Fibroblast of skin of right biceps (primary cell): ENCODE measurements at places on chromosomes 3 and 15.

GRCh38 chr3:156029208-156029607 lies 91.2 kb upstream of the KCNAB1 start:
- no peak for DNase-seq

- peak; percentile 57 for DNase-seq
These were observed 90.0 kb downstream of the APBA2 start for GRCh38 chr15:28975766-28976179.

GRCh38 chr15:62896969-62897486 lies 145.5 kb upstream of the TPM1 start:
- DNase-seq = peak; percentile 100

- DNase-seq = no peak
These were observed 27.0 kb upstream of the DENND4A start for GRCh38 chr15:65818927-65819562.

- DNase-seq = peak; percentile 12
These were observed 51.0 kb downstream of the NKIRAS1 start for GRCh38 chr3:23865595-23866396.

GRCh38 chr15:92541291-92542200 lies 114.0 kb downstream of the FAM174B start:
- DNase-seq = peak; percentile 68

- DNase-seq = no peak
These were observed 836 bp upstream of the AKAP13 start for GRCh38 chr15:85379403-85380131.

DNA sequence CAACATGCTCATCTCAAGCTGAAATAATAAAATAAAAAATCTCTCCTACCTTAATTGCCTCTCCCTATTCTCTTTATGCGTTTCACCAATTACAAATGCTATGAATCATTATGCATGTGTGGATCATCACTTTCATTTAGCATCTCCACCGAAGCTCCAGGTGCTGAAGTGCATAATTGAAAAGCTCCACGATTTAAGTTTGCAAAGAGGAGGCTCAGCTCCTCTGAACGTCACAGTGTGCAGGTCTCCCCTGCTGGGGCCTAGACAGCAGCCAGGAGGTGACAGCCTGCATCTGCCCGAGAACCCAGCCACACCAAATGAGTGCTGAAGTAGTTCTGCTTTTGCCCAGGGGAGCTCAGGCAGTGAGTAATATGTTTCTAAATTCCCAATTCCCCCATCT lies 60.5 kb upstream of the GLCE start:
- DNase-seq = no peak

DNA sequence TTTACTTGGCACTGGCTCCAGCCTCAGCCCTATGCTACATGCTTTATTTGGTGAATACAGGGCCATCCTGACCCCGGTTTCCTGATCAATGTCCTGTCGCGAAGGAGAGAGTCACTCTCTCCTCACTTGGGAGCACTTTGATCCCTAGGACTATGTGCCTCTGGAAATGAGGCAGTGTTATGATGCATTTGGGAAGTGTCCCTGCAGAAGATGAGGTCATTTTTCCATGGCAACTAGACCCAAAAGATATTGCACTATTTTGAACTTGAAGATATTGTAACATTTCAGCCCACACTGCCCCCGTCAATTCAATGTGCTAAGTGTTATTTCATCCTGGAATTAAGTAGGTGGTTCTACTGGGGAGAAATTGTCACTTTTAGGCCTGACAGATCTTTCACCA lies 68.0 kb downstream of the LRRK1 start:
- no peak for DNase-seq

GRCh38 chr3:51683566-51683965 lies 12.5 kb downstream of the TEX264 start:
- DNase-seq = no peak

DNA sequence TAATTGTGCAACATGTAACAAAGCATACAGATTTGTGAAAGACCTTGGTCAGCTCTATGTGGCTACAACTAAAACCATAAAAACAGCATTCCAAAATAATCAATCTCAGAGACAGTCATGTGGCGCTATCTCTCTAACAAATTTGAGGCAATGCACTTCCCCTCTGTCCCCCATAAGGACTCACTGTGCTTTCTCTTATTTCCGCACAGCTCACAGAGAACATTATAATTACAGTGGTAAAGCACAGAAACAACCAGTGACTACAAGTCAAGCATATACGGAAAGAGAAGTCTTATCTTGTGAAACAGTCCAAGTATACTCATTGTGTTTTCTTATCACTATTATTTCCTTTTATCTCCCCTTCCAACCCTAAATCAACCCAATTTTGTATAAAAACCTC lies 64.3 kb downstream of the RYK start:
- DNase-seq = no peak

- no peak for DNase-seq
These were observed 137.9 kb upstream of the CADM2 start for GRCh38 chr3:84820906-84821305.

GRCh38 chr3:124818398-124819091 lies 68.6 kb downstream of the ITGB5 start:
- no peak for DNase-seq

DNA sequence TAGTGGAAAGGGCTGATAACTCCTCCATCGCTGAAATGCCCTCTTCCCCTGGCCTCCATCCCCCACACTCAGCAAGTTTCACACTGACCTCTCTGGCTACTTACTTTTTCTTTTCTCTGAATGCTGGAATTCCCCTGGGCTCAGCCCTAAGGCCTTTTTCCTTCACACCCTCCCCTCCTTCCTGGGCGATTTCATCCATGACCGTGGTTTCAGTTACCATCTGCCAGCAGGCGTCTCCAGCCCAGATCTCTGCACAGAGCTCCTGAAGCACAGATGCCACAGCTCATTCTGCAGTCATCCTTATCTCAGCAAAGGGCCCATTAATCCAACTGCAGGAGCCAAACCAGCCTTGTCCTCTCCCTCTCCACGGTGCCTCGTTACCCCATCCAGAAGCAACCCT lies 114.0 kb downstream of the RFTN1 start:
- DNase-seq = peak; percentile 62

DNA sequence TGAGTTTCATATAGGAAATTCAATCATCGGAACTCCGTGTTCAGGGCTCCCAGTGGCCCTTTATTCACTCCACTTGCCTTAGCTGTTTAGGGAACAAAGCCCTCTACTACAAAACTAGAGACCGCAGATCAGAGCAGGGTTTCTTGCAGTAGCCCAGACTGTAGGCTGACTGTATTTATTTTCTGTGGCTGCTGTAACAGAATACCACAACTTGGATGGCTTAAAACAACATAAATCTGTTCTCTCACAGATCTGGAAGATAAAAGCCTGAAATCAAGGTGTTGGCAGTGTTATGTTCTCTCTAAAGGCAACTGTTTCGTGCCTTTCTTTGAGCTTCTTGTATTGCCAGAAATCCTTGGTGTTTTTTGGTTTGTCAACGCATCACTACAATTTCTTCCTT lies 479.0 kb downstream of the AGBL1 start:
- no peak for DNase-seq

DNA sequence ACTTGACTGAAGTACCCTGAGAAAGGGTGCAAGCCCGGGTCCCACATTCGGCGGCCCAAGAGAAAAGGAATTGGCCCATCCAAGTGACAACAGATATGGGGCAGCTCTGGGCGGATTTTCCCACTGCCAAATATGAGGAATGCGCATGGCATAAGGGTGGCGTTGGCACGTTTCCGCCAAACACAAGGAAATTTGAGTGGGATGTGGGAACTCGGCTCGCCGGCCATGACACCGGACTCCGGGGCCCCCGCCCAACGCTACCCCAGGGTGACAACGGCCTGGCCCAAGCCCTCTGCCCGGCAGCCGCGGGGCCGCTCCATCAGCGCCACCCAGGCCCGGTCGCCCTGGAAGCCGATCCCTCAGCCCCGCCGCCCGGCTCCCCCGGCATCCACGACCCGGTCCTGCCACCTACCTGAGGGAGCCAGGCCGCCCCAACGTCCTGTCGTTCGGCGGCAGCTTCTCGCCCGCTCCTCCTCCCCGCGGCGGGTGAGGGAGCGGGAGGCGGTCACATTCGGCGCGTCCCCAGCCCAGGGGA lies 449 bp downstream of the RAF1 start:
- DNase-seq = peak; percentile 28

GRCh38 chr3:72753495-72753894 lies 94.8 kb downstream of the SHQ1 start:
- DNase-seq = no peak
